ENCODE measurements at places on chromosomes 7 and 10.
A peak's percentile ranks its signal among the peaks of the same experiment; 100 is the strongest.

- DNase-seq = no peak
Measured at GRCh38 chr10:88974012-88974411, 16.6 kb upstream of the FAS start.

- no peak for DNase-seq
Measured at GRCh38 chr7:64574540-64575099, 11.7 kb upstream of the ZNF680 start.

DNA sequence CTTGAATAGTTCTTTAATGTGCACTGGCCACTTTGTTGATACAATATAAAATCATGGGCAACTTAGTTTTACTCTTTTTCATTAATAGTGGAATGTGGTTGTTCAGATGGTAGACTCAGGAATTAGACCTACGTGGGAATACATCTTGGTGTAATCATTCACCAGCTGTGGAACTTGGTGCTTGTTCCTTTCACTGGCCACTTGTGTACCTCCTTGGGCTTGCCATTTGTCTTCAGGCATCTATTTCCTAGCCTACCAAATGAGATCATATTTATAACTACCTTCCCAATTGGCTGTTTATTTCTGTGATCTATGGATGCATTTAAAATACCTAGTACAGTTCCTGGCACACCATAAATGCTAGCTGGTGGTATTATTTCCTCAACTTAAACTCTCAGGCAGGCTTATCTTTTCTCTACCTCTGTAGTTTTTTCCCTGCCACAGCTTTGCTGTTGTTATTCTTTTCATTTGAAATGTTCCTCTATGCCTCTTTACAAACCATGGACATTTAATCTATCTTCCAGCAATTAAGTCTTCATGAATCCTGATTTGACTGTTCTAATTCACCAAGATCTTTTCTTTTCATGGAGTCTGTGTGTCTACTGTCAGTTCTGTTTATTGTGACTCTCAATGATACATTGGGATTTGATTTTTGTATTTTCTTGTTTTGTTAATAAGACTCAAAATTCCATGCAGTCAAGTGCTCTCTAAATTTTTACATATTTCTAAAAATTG is 113.0 kb downstream of the ADAM22 start:
- DNase-seq = no peak

GRCh38 chr7:111018960-111019736 is 71.8 kb upstream of the LRRN3 start:
- DNase-seq = peak; percentile 17

- no peak for DNase-seq
Measured at GRCh38 chr7:94848992-94849576, 58.3 kb upstream of the PPP1R9A start.

GRCh38 chr7:140726281-140726680 is 29.8 kb downstream of the NDUFB2 start:
- DNase-seq = no peak

- no peak for DNase-seq
Measured at GRCh38 chr7:112143582-112143981, 62.6 kb downstream of the DOCK4 start.

- no peak for DNase-seq
Measured at GRCh38 chr7:44195889-44196288, 4.9 kb upstream of the YKT6 start.

- DNase-seq = no peak
Measured at GRCh38 chr10:71711052-71711623, 8.4 kb downstream of the C10orf105 start.

DNA sequence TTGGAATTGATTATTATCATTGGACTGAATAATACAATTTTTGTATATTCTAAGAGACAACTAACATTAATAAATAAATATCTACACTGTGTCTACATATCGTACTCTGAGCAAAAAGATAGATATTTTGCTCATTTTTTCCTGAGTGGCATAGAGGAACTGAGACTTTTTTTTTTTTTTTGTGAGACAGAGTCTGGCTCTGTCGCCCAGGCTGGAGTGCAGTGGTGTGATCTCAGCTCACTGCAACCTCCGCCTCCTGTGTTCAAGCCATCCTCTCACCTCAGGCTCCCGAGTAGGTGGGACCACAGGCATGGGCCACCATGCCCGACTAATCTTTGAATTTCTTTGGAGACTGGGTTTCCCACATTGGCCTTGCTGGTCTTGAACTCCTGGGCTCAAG is 14.0 kb downstream of the KMT2E start:
- DNase-seq = no peak

DNA sequence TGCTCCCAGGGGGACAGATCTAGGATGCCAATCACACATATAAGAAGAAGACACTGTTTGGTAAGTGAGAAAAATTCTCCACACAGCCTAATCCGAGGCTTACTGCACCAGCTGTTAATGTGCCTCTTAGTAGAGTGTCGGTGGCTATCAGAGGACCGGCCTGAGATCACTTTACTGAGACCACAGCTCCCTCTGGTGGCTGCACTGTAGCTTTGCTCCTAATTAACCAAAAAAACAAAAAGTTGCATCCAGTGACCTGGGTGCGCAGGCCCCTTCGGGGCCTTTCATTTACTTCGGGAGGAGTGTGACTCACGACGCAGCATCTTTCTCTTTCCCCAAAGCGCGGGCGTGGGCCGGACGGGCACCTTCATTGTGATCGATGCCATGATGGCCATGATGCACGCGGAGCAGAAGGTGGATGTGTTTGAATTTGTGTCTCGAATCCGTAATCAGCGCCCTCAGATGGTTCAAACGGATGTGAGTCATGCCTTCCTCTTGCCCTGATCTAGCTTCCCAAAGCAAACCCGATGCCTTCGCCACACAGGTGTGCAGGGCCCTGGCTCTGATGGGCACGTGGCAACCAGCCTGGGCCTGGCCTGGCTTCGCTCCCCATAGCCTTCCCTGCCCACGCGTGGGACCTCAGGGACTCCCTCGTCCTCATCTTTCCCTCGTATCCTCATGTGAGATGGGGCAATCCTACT is 56.7 kb downstream of the MKI67 start:
- peak; percentile 84 for DNase-seq

- DNase-seq = peak; percentile 91
Measured at GRCh38 chr7:71752171-71752935, 620.4 kb downstream of the GALNT17 start.

- DNase-seq = no peak
Measured at GRCh38 chr7:81770728-81771223, 929 bp upstream of the HGF start.

DNA sequence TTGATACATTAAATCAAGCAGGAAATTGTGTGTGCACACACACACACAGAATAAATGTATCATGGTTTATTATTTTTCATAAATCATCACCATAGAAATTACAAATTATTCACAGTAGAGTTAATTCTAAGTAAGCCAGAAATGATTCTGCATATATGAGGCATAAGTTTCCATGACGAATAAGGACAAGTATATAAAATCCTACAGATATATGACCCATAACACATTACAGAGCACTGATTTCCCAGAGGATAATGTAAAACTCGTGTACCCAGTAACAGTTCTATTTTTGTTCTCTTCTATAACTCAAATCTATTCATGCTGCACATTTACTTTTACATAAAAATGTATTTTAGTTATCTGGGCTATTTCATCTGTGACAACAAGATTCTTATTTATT is 169.7 kb downstream of the LRRTM3 start:
- DNase-seq = no peak

- DNase-seq = no peak
Measured at GRCh38 chr10:99008054-99008453, 227.6 kb downstream of the HPSE2 start.

DNA sequence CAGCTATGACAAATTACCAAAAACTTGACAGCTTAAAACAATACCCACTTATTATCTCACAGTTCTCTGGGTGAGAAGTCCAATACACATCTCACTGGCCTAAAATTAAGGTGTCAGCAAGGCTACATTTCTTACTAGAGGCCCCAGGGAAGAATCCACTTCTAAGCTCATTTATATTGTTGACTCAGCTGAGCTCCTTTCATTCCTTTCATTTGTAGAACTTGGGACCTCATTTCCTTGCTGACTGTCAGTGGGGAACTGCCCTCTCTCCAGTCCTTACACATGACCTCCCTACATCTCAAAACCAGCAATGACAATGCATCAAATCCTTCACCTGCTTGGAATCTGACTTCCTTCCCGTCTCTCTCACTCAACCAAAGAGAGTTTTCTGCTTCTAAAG is 240.3 kb downstream of the IPMK start:
- DNase-seq = no peak

GRCh38 chr7:107150375-107151073 is 18.3 kb upstream of the HBP1 start:
- DNase-seq = peak; percentile 72

- DNase-seq = no peak
Measured at GRCh38 chr10:86106616-86107015, 260.0 kb downstream of the GRID1 start.

DNA sequence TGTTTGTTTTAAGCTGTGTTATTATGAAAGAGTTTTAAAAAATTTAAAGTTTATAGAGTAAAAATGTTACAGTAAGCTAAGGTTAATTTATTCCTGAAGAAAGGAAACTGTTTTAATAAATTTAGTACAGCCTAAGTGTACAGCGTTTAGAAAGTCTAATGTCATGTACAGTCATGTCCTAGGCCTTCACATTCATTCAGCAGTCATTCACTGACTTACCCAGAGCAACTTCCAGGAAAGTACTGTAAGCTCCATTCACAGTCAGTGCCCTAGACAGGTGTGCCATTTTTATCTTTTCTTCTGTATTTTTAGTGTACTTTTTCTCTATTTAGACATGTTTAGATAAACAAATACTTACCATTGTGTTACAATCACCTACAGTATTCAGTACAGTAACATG is 126.8 kb downstream of the TPK1 start:
- no peak for DNase-seq

GRCh38 chr7:142174441-142174840 is 62.9 kb downstream of the MGAM2 start:
- no peak for DNase-seq

DNA sequence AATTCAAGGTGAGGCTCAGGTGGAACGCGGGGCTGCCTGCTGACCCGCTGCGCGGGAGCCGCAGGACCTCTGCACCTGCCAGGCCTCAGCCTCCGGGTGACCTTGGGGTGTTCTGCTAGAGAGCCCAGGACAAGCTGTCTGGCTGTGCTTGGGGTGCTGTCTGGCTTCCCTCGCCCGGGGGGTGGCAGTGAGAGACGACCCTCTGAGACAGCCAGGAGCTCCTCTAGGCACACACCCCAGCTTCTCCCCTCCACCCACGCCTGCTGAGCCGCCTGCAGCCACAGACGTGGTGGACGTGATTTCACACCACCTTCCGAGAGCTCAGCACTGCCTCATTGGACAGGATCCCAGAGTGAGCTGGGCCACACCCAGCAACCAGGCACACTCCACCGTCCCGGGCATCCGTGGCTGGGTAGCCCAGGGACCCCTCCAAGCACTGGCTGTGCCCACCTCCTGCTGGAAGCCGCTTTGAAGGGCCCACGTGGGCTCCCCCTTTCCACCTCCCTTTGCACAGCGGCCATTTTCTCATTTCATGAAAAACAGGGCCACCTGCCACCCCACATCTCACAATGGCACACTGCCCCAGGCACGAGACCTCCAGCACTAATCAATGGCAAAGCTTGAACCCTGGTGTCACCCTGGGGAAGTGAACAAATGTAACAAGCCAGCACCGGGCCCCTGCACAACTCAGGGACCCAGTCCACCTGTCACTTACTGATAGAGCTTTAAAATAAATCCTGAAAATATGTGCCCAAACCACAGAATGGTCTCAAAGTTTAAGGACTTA is 35.0 kb downstream of the ZFAND2A start:
- DNase-seq = no peak

- DNase-seq = no peak
Measured at GRCh38 chr7:7830122-7830878, 111.9 kb upstream of the RPA3 start.

- DNase-seq = no peak
Measured at GRCh38 chr10:5419466-5420094, 7.2 kb downstream of the NET1 start.

GRCh38 chr7:106365252-106366005 is 80.6 kb upstream of the NAMPT start:
- DNase-seq = no peak

GRCh38 chr10:23694921-23695824 is 256.3 kb downstream of the OTUD1 start:
- peak; percentile 60 for DNase-seq

- no peak for DNase-seq
Measured at GRCh38 chr7:40765639-40766038, 630.8 kb downstream of the SUGCT start.

DNA sequence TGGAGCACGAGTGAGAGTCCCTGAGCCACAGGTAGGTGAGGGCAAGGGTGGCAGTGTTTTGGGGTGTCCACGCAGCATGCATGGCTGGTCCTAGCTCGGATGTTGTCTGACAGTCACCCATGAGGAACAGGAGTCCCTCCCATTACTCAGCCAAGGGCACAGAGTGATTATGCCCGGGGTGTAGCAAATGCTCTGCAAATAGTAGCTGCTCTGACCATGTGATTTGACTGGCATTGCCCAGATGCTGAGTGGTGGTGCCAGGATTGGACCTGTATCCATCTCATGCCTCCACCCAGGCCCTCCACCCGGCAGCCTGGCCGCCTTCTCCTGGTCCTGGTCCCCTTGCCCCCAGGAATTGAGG is 150.8 kb downstream of the GRK5 start:
- no peak for DNase-seq

DNA sequence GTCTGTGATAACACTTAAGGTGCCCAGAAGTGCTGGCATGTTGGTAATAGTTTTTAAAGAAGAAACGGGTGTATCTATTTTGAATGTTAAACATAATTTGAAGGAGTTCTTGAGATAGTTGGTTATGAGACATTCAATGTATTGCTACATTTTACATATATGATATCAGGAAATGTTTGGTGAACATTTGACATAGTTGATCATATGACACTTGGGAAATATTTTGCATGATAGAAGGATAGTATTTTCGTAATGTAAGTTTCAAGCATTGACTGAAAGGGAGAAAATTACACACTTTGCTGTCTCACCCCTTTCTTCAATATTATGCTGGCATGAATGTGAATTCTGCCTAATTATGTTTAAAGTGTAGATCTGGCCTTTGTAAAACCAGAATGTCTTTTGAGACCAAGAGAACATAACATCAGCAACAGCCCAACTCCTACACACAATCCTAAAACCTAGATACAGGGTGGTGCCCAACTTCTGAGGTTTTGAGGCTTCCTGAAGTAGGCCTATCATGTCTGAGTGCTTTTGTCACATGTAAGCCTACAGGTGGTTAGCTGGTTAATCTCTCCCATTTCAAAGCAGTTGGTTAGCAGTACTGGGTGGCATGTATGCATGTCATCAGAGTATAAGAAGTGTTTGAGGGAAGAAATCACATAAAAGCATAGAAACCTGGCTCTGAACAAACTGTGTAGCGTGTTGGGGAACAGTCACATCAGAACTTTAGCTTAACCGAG is 2.1 kb downstream of the ADD3 start:
- no peak for DNase-seq

GRCh38 chr7:111796671-111797070 is 234.4 kb upstream of the IMMP2L start:
- DNase-seq = peak; percentile 23

DNA sequence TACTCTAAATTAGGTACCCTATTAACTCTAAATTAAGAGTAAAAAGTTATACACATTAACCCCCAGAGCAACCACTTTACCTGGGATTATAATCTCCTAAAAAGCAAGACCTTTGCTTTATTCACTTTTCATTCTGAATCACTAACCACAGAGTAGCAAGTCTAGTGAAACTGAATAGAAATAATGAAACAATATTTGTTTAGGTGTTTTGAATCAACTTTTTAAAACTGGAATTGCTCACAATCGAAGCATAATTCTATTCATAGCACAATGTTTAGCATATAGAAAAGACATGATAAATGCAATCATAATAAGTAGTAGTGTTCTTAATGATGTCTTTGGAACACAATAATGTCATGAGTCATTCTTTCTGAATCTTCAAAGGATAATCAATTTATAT is 37.0 kb upstream of the CASD1 start:
- no peak for DNase-seq

GRCh38 chr7:148547951-148548350 is 42.6 kb upstream of the C7orf33 start:
- no peak for DNase-seq
